ENCODE measurements at places on chromosomes 4 and X.
A peak's percentile ranks its signal among the peaks of the same experiment; 100 is the strongest.

DNA sequence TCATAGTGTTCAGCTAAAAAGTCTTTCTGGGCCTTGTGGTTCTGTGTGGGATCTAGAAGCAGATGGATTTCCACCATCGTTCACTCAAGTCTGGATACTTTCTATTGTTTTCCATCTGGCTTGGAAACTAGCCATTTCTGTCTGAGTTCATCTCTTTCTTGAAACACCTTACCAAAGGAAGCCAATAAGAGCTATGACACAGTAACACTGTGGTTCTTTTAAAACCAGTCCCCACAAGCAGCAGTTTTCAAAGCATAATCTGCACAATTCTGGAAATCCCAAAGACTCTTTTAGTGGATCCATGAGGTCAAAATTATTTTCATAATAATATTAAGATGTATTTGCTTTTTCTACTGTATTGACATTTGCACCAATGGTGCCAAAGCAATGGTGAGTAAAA, 234.2 kb upstream of the TET2 start:
- H3K4me1 ChIP-seq: no peaks in the 10 kb centered on the region
- no peaks in the 10 kb centered on the region for H3K36me3 ChIP-seq
- no peak overlapping the region for H3K27ac ChIP-seq
- H3K4me3 ChIP-seq: no peak overlapping the region
- DNase-seq: no peak

DNA sequence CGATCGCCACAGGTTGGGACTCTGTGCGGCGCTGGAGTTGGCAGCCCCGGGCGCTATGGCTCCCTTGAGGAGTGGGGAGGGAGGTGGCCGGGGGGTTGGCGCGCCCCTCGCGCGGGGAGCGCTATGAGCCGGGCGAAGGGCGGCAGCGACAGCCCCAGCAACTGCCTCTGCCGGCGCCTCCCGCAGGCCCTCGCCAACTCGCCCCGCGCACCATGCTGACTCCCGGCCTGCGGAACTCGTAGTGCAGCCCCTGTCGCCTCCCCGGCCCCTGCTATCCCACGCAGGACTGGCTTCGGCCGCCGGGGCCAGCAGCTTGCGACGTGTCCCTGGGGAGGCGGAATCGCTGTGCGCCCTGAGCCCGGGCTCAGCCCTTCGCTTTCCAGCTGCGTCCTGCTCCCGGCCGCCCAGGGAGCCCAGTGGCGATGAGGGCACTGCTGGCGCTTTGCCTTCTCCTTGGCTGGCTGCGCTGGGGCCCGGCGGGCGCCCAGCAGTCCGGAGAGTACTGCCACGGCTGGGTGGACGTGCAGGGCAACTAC, 415 bp downstream of the SHISA3 start:
- peaks cover 9% of the 10 kb centered on the region for H3K27me3 ChIP-seq
- peaks cover 8% of the 10 kb centered on the region for H3K4me1 ChIP-seq

- H3K4me3 ChIP-seq: no peak overlapping the region
- no peak overlapping the region for H3K27ac ChIP-seq
- no peaks in the 10 kb centered on the region for H3K4me1 ChIP-seq
- no peaks in the 10 kb centered on the region for H3K36me3 ChIP-seq
- no peak for DNase-seq
These were observed 94.8 kb upstream of the ELOVL6 start for GRCh38 chr4:110292994-110293744.

GRCh38 chr4:99856166-99856565, 38.1 kb downstream of the LAMTOR3 start:
- DNase-seq: no peak
- H3K27me3 ChIP-seq: no peaks in the 10 kb centered on the region
- H3K4me1 ChIP-seq: peaks cover 2% of the 10 kb centered on the region
- no peak overlapping the region for H3K4me3 ChIP-seq

DNA sequence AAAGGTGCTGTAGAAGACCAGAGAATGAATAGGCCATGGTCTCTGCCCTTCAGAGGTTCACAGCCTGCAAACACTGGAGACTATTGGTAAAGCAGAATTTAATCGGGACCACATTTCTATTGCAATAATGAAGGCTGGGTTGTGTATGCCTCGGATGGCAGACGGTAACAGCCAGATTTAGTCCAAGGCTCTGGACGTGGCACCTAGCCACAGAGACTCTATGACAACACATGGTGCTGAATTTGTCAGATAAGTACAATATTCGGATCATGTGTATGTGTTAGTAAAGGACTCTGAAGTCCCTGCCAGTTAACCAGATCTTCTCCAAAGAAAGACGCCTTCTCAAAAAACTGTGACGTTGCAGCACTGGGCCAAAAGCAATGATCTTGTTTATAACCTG, 129.0 kb downstream of the DCTD start:
- peaks cover 26% of the 10 kb centered on the region for H3K36me3 ChIP-seq
- no peak for DNase-seq
- H3K4me3 ChIP-seq: no peak overlapping the region
- no peak overlapping the region for H3K27ac ChIP-seq
- H3K4me1 ChIP-seq: no peaks in the 10 kb centered on the region
- no peaks in the 10 kb centered on the region for H3K27me3 ChIP-seq

DNA sequence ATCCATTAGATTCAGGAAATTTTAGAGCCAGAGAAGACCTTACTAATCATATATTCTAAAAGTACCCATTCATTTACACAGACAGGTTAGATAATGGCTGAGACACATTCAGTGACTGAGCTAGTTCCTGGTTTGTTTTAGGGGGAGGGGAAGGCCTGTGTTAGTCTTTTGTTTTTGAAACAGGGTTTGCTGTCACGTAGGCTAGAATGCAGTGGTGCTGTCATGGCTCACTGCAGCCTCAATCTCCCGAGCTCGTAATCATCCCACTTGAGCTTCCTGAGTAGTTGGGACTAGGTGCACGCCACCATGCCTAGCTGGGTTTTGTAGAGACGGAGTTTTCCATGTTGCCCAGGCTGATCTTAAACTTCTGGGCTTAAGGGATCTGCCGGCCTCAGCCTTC, 10.1 kb downstream of the RBPJ start:
- peaks cover 12% of the 10 kb centered on the region for H3K36me3 ChIP-seq
- no peaks in the 10 kb centered on the region for H3K27me3 ChIP-seq
- no peak for DNase-seq
- peaks cover 7% of the 10 kb centered on the region for H3K4me1 ChIP-seq
- no peak overlapping the region for H3K4me3 ChIP-seq

DNA sequence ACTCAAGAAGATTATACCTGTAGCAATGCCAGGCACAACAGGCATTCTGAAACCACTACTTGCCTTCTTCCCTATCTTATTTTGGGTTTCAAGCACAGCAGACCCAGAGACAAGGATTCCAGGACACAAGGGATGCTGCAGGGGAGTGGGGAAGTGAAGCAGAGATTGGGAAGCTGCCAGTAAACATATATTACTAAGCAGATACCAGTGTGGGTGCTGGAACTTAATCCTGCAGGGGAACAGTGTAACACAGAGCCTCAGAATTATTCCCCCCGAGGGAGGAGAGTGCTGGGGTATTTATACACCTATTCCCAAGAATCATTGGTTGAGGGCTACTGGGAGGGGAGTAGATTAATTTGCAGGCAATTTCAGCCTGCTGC, 33.3 kb upstream of the MAML3 start:
- H3K27ac ChIP-seq: no peak overlapping the region
- no peaks in the 10 kb centered on the region for H3K4me1 ChIP-seq
- no peak overlapping the region for H3K4me3 ChIP-seq
- H3K27me3 ChIP-seq: no peaks in the 10 kb centered on the region

DNA sequence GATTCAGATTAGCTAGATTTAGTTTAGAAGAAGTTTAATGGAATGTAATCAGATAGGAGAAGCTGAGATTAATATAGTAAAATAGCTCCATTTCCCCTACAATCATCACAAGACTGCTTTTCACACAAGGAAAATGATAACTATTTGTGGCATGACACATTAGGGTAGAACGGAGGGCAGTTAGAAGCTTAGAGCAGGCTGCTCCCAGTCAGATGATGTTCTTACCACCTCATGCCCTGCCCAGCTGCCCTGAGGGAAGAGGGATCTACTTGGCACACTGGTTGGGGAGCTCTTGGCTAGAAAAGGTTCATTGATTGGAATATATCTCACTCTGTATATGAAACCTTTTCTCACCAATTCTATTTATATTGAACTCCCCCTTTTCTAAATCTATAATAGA, 180.7 kb upstream of the IL15 start:
- no peaks in the 10 kb centered on the region for H3K4me1 ChIP-seq
- no peaks in the 10 kb centered on the region for H3K36me3 ChIP-seq
- H3K27ac ChIP-seq: no peak overlapping the region
- H3K27me3 ChIP-seq: no peaks in the 10 kb centered on the region

- no peaks in the 10 kb centered on the region for H3K27me3 ChIP-seq
- H3K4me1 ChIP-seq: peaks cover 5% of the 10 kb centered on the region
- no peak for DNase-seq
- H3K36me3 ChIP-seq: peaks cover 87% of the 10 kb centered on the region
These were observed 40.1 kb upstream of the MSANTD1 start for GRCh38 chr4:3208826-3209225.

- H3K4me3 ChIP-seq: peak overlapping the region; percentile 86
- H3K4me1 ChIP-seq: peaks cover 3% of the 10 kb centered on the region
- H3K36me3 ChIP-seq: peaks cover 14% of the 10 kb centered on the region
- H3K27me3 ChIP-seq: no peaks in the 10 kb centered on the region
- peak; percentile 30 for DNase-seq
These were observed 488 bp downstream of the TBC1D25 start for GRCh38 chrX:48540028-48540375.

GRCh38 chr4:164924670-164925238, 47.8 kb downstream of the APELA start:
- no peak overlapping the region for H3K4me3 ChIP-seq
- H3K4me1 ChIP-seq: no peaks in the 10 kb centered on the region
- DNase-seq: no peak
- H3K27me3 ChIP-seq: no peaks in the 10 kb centered on the region
- H3K27ac ChIP-seq: no peak overlapping the region
- H3K36me3 ChIP-seq: no peaks in the 10 kb centered on the region

- H3K4me1 ChIP-seq: no peaks in the 10 kb centered on the region
- DNase-seq: no peak
- peaks cover 10% of the 10 kb centered on the region for H3K27me3 ChIP-seq
- H3K36me3 ChIP-seq: no peaks in the 10 kb centered on the region
- no peak overlapping the region for H3K27ac ChIP-seq
These were observed 168.7 kb downstream of the DLG3 start for GRCh38 chrX:70613295-70613694.

- H3K4me1 ChIP-seq: no peaks in the 10 kb centered on the region
- no peak overlapping the region for H3K27ac ChIP-seq
- H3K4me3 ChIP-seq: no peak overlapping the region
- no peak for DNase-seq
These were observed 79.4 kb downstream of the SLC9A6 start for GRCh38 chrX:136064661-136065043.

DNA sequence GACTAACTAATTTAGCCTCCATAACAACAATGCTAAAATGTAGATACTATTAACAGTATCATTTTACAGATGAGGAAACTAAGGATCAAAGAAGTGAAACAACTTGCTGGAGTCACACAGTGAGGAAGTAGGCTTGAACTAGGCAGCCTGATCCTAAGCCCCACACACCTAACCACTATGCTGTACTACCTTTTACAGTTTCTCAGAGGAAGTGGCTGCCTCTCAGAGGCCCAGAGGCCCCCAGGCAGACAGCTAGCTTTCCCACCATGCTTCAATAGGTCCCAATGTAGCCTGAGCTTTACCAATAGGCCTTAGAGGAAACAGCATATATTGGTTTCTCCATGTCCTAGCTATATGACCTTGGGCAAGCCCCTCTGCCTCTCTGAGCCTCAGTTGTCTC, 69.4 kb upstream of the PJA1 start:
- H3K36me3 ChIP-seq: no peaks in the 10 kb centered on the region
- H3K27me3 ChIP-seq: no peaks in the 10 kb centered on the region

DNA sequence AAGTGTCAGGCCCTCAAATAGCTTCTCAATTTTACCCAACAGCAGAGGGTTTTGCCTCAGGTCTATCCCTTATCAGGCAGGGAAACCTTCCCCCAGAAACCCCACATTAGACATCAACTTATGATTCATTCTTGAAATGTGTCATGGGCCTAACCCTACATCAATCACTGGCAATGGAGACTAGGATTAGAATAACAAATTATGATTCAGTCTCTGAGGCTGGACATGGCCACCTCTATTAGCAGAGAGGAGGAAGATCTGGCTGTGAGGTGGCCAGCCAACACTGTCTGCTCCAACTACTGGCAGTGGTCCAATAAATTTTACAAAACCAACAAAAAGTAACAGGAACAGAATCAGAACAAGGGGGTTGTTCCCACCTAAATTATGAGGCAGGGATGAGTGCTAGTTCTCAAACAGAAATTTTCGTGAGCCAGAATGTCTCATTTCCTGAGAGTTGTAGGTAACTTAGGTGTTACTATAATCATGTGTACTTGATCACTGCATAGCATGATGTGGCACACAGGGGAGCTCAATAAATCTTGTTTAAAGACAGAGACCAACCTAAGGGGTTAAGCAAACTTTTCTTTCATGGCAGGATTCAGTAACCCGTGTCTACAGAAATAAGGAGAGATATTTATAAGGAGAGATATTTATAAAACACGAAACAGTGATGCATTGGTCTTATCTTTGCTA, 126.8 kb downstream of the NFKB1 start:
- H3K36me3 ChIP-seq: peaks cover 3% of the 10 kb centered on the region
- H3K4me1 ChIP-seq: peaks cover 6% of the 10 kb centered on the region
- no peaks in the 10 kb centered on the region for H3K27me3 ChIP-seq
- H3K4me3 ChIP-seq: no peak overlapping the region

DNA sequence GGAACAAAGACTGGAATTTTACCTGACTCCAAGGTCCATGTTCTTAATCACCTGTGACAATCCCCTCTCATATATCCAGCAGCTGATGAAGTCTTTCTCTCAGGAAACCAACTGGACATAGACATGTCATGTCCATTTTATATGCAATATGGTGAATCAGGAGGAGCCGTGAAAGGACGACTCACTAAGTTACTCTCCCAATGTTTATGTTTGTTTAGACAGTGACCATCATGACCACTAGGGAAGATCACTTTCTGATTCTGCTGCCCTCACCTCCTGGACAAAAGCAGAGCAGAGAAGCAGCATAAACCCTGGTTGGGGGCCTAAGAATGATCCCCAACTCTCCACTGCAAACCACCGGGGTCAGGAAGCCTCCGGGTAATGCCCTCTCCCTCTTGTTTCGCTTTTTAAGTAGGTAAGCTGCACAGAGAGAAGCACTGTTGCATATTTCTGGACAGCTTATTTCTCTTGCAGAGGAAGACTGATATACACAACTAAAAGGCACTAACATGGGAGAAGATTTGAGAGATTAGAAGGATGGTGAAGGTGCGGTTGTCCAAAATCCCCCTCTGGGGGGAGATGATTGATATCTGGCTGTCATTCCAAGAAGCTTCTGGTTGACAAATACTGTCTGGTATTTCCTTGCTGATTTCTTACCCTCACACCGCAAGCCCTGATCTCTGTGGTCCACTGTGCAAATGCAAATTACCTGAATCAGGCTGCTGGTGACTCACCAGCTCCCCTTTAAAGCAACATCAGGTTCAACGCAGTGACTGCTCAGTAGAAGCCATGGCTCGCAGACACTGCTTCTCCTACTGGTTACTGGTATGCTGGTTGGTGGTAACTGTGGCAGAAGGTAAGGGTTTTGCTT, at the start of gene ODAPH:
Gene ODAPH, plus strand, starts transcription at position 773 of the 871 bp plus-strand sequence. Its CDS starts 17 bp downstream, at position 790.
- H3K27me3 ChIP-seq: no peaks in the 10 kb centered on the region
- peaks cover 2% of the 10 kb centered on the region for H3K4me1 ChIP-seq
- no peak within 1 kb of the TSS for H3K4me3 ChIP-seq
- H3K36me3 ChIP-seq: no peaks in the 10 kb centered on the region

GRCh38 chr4:25970226-25970675, 56.2 kb downstream of the SMIM20 start:
- no peaks in the 10 kb centered on the region for H3K36me3 ChIP-seq
- no peaks in the 10 kb centered on the region for H3K27me3 ChIP-seq
- no peak overlapping the region for H3K4me3 ChIP-seq
- peaks cover 8% of the 10 kb centered on the region for H3K4me1 ChIP-seq

GRCh38 chr4:8639777-8640720, 47.5 kb downstream of the CPZ start:
- DNase-seq: no peak
- no peaks in the 10 kb centered on the region for H3K27me3 ChIP-seq
- no peaks in the 10 kb centered on the region for H3K36me3 ChIP-seq
- H3K4me1 ChIP-seq: peaks cover 7% of the 10 kb centered on the region
- H3K4me3 ChIP-seq: no peak overlapping the region
